Osteoblast (primary cell): ENCODE measurements at places on chromosomes 3 and 15.

GRCh38 chr3:56282341-56282740 is 185.9 kb downstream of the ERC2 start:
- no peak for DNase-seq

GRCh38 chr3:146747928-146748327 is 142.8 kb upstream of the PLSCR5 start:
- DNase-seq: peak; percentile 39

GRCh38 chr15:35728219-35728940 is 182.4 kb upstream of the DPH6 start:
- no peak for DNase-seq

DNA sequence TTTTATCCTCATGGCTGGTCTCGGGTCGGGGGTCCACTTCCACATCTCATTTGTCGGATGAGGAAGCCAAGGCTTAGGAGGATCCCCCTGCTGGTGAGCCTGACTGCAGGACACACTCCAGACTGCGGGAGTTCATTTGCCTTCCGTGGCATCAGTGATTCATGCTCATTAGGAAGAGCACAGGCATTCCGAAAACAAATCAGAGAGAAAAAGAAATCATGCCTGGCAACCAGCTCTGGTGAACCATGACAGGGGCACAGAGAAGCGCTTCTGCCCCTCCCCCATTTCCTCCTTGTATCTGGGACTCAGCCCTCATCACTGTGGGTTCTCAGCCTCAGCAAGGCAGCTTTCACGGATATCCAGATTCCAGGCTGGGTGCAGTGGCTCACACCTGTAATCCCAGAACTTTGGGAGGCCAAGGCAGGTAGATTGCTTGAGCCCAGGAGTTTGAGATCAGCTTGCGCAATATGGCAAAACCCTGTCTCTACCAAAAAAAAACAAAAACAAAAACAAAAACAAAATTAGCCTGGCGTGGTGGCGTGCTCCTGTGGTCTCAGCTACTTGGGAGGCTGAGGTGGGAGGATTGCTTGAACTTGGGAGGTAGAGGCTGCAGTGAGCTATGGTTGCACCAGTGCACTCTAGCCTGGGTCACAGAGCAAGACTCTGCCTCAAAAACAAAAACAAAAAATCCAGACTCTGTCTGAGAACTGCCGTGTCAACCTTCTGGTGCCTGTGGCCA is 28.4 kb downstream of the IRAK2 start:
- peak; percentile 89 for DNase-seq

GRCh38 chr3:123276346-123277006 is 74.7 kb downstream of the SEC22A start:
- DNase-seq: no peak

- no peak for DNase-seq
These were observed 43.6 kb upstream of the ATP2B2 start for GRCh38 chr3:10548992-10549391.

GRCh38 chr3:123518892-123519485 is 65.9 kb downstream of the HACD2 start:
- DNase-seq: peak; percentile 57

DNA sequence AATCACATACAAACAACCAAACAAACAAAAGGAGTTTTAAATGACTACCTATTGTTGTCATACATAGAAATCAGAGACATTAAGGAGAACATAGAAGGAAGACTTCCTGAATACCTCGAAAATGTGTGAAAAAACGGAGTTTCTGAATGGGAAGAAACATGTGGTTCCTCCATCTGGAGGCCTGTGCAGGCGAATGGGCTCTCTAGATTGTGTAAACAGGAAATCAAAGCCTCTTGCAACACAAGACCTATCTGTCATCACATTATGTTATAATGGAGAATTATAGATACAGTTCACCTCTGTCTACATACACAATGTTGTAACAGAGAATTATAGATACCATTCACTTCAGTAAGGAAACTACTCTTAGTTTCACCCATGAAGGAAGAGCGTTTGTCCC is 44.1 kb downstream of the RUBCN start:
- DNase-seq: no peak

DNA sequence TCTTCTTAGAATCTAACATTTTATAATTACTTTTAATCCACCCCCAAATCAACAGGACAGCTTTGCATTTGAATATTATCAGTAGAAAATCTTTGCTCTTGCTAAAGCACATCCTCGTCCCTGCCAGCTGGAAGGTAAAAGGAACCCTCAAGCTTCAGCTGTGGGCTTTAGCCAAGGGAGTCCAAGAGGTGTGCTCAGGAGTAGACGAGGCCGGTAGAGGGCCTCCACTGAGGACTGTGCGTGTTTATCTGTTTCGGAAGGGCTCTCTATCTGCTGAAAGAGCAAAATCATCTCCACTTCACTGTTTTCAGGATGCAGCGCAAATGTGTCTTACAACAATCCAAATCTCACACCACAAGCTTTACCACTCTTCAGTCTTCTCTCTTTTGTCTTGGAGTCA is 257.4 kb upstream of the IL12A start:
- DNase-seq: no peak

- peak; percentile 79 for DNase-seq
These were observed 31.3 kb upstream of the RAB6B start for GRCh38 chr3:133926736-133927539.

DNA sequence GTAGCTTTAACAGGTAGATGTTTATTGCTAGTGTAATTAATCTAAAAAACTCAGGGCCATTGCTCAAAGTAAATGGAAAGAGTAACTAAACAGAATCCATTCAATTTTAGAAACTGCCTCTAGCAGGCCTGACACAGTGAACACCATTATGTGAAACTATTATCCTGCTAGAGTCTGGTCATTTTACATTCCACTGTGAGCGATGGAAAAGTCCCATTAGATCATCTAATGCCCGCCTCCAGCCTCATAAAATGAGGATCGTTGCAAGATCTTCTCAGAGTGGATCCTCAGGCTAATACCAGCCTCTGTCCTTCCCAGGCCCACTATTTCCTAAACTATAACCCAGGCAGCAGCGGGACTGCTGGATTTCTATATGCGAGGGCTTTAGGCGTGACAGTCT is 107.7 kb downstream of the WDR76 start:
- peak; percentile 43 for DNase-seq

GRCh38 chr3:29582273-29582672 is 301.4 kb downstream of the RBMS3 start:
- DNase-seq: no peak

- DNase-seq: no peak
These were observed 759.9 kb upstream of the SGO1 start for GRCh38 chr3:20945892-20946291.

- no peak for DNase-seq
These were observed 165.3 kb downstream of the FNDC3B start for GRCh38 chr3:172204716-172205115.
